ENCODE measurements at places on chromosomes 12 and 14. TPM values are rescaled to one million over a fixed set of nuclear protein-coding genes. Genes with fewer than 3 reads are reported as not detected.

- no peak for DNase-seq
Measured at GRCh38 chr12:124738636-124739467, 124.8 kb downstream of the SCARB1 start.

DNA sequence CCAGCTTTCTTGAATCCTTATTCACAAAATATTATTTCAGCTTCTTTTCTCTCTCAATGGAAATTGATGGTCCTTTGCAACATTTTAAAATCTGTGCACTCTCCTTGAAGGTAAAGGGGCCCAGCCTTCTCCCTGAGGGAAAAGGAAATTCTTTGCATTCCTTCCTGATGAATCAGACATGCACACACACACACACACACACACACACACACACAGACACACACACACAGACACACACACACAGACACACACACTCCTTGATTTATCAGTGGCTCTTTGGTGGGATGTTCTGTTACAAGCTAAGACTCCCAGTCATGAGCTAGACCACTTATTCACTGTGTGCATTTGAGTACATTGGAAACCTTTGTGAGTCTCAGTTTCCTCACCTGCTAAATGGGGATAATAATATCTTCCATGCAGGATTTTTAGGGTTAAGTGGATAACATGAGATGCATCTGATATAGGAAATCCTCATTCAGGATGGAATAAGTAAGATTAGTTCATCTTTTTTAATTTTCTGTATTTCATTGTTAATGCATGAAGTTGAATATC, 45.1 kb upstream of the HMGA2 start:
- no peak for DNase-seq

DNA sequence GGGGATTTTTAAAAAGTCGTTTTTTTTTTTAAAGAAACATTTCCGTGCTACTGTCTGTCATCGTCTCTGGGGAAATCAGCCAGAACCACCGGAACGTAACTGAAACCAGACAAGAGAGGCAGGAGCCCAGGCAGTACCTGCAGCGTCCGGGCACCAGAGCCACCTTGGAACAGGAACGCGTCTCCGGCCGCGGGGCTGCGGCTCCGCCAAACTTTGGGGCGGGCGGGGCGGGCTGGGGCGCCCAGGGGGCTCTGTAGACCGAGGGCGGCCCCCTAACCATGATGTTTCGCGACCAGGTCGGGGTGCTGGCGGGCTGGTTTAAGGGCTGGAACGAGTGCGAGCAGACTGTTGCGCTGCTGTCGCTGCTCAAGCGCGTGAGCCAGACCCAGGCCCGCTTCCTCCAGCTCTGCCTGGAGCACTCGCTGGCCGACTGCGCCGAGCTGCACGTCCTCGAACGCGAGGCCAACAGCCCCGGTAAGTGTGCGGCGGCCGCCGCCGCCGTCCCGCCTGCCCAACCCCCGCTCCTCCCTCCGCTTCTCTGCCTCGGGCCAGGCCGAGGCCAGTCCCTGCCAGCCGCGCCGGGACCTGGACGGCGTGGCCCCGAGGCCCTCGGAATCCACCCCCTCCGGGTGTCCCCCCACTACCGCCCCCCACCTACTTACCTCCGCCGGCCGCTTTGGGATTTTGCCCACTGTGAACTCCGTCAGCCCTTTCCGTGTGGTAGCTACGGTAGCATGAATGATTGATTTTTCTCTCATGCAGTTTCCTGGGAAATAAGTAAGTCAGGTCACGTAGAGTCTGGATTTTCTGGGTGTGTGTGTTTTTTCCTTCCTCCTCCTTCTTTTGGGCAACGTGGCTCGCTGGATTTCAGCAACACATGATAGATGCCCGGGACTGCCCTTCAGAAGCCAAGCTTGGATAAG, 972 bp downstream of the SAMD4A start:
- DNase-seq = no peak

DNA sequence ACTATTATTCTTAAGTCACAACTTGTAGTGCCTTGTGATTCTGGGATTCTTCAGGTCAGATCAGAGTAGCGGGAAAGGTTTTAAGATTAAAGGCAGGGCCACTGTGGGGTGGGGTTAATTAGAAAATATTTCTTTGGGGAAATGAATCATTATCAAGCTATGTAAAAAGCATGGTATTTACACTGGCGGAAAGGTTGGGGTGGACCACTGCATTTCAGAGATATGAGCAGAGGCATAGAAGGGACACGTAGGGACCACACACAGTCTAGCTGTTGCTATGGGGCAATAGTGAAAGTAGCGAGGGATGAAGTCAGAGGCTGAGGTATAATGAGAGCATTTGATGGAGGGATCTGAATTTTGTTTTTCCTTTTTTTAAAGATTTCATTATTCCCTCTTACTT, 31.7 kb upstream of the KCNH3 start:
- no peak for DNase-seq

ZBTB39 gene
- total RNA-seq = 5.9 TPM

MAP3K9 gene
- total RNA-seq = 3.2 TPM

ATL1 gene
- total RNA-seq = 2.2 TPM

All from right atrium auricular region (tissue), 2 donors.